Naive thymus-derived CD4-positive, alpha-beta T cell (primary cell): ENCODE measurements at places on chromosomes 1 and 21.

GRCh38 chr1:32106663-32107275, 1.1 kb upstream of the KPNA6 start:
- no peak for DNase-seq

DNA sequence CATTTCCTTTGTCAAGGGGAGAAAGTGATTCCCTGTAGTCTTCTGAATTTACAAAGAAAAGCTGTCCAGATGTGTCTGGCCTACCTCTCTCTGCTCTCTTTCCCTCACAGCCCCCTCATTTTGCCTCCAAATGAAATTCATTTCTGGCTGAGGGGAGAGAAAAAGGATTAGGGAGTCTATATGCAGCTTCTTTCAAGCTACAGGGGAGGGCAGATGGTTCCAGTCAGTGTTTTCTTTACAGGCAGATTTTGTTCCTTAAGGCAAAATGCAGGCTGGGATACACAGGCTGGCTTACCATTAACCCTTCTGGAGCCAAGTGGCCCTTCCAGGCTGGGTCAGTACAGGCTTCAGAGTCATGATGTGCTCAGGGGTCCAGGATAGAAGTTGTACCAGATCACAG, 198.1 kb upstream of the USP24 start:
- DNase-seq: no peak

- DNase-seq: no peak
These were observed 74.4 kb downstream of the PTPRU start for GRCh38 chr1:29310616-29311180.

- no peak for DNase-seq
These were observed 199.4 kb upstream of the HMCN1 start for GRCh38 chr1:185534801-185535200.

GRCh38 chr1:151828921-151829320, 2.7 kb downstream of the RORC start:
- DNase-seq: no peak

DNA sequence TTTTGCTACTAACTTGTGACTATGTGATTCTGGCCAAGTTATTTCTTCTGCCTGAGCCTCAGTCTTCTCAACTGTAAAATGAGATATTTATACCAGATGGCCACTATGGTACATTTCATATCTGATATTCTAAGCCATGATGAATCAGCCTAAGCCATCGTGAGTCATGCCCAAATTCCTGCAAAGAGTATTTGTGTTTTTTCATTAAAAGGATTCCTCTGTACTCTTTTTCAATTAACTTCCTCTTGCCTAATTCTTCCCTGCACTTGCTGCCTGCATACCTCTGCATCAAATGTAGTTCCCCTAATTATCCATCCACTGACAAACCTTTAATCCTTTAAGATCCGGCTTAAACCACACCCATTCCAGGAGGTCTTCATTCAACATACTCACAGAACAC, 575.1 kb upstream of the BEND5 start:
- no peak for DNase-seq

- DNase-seq: no peak
These were observed 10.6 kb upstream of the PRKACB start for GRCh38 chr1:84133479-84133878.

DNA sequence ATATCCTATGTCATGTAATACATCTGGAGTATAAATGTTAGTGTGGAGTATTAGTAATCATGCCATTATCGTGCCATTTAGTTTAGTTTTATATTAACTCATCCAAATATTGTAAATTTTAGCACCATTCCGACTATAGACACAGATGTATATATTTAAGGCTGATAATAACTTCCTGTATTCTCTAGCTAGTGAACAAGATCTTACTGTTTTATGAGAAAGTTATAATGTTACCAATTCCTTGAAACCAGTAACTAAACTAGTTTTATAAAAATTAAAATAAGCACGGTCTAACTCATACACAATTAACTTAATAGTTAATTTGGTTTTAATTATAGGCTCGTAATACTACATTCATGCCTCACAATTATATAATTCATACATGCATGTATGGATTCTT, 808.6 kb downstream of the USP25 start:
- DNase-seq: no peak

- no peak for DNase-seq
These were observed 15.7 kb downstream of the ASPM start for GRCh38 chr1:197130677-197131304.

GRCh38 chr1:85427849-85428248, 37.1 kb downstream of the DDAH1 start:
- DNase-seq: no peak

- no peak for DNase-seq
These were observed 32.4 kb upstream of the CTTNBP2NL start for GRCh38 chr1:112363636-112364035.
